Activated CD4-positive, alpha-beta T cell treated with anti-CD3 and anti-CD28 coated beads for 36 hours (primary cell): ENCODE measurements at places on chromosomes 5 and 9. TPM values are rescaled to one million over a fixed set of nuclear protein-coding genes. Genes with fewer than 3 reads are reported as not detected.

SEMA6A gene
- total RNA-seq, result not detected

NUTM2F gene
- not detected for total RNA-seq

CD274 gene
- total RNA-seq, result 30.1 TPM

ZNF483 gene
- total RNA-seq, result 3.0 TPM

SLC1A3 gene
- 0.16 TPM for total RNA-seq

LRRC70 gene
- total RNA-seq, result 0.58 TPM

SLCO6A1 gene
- not detected for total RNA-seq

PCDHGB6 gene
- not detected for total RNA-seq

LCN9 gene
- not detected for total RNA-seq

DNA sequence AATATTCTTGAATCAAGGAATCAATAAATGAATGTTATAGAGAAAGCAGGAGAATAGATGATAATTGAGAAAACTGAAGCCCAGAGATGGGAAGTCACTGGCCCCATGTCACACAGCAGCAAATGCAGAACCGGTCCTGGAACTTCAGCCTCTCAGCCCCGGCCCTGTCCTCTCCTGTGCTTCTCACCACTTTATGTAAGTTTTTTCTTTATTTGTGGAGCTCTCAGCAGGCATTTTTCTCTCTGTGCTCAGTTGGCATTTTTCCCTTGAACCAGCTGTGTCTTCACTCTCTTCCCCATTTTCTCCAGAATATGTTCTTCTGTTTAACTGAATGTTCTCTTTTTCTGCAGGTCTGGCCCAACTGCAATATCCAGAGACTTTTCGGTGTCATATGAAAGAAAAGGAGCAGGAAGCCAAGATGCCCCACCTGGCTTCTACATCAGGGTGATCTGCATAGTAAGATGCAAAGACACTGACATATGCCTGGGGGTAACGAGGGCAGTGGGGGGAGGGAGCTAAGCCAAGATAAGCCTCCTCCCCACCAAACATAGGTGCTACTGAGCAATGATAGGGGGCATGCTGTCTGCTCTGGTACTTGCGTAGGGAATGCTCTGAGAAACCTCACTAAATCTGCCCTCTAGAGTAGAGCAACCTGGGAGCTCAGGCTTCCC is 12.8 kb upstream of the LCP2 start:
- DNase-seq, result no peak

GRCh38 chr9:127008076-127008475 is 93.5 kb downstream of the RALGPS1 start:
- no peak for DNase-seq

DNA sequence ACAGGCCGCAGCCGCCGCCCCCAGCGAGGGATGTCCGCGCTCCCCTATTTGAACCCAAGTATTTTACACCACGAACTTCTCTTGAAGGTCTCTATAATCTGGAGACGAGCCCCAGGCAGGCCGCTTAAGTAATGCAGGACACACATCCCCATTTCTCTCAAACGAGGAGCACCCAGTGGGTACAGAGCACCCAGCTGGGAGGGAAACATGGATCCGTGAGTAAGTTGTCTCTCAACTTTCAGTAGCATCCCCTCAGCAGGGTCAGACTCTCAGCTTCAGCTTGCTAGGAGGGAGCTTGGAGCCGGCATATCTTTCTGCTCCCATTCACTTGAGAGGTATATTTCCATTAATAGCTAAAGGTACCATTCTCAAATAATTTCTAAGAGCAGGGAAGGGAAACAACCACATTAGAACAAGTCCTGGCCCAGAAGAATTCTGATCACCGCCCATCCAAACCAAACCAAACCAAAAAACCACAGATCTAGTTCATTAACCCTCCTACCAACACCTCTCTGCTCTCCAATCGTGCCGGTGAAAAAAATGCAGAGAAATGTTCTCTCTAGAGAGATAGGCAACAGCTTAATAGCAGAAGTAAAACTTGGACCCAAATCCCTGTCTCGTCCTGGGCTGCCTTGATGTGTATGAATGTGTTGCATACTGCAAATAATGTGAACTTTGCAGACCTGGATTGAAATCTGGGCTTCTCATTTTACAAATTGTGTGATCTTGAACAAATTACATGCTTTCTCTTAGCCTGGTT is 910 bp downstream of the TDRD7 start:
- DNase-seq, result no peak

DNA sequence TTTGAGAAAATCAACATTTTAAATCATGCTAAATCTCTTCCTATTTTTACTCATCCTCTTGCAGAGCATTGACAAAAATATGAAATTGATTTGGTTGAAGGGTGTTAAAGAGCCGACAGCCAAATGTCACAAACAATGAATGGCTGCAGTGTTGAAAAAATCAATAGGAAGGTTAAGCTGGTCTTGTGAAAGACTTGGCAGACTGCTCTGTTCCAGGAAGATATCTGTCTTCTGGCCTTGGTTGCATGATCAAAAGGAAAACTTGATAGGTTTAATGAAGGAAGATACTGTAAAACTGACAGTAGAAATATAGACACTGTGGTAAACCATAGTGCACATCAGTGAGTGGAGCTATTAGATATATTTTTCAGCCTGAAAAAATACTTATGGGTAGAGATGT is 103.6 kb downstream of the PBX3 start:
- DNase-seq, result no peak

- DNase-seq, result no peak
Measured at GRCh38 chr5:179777909-179778308, 15.9 kb upstream of the LTC4S start.

- DNase-seq, result no peak
Measured at GRCh38 chr5:112512901-112513300, 93.8 kb upstream of the EPB41L4A start.

DNA sequence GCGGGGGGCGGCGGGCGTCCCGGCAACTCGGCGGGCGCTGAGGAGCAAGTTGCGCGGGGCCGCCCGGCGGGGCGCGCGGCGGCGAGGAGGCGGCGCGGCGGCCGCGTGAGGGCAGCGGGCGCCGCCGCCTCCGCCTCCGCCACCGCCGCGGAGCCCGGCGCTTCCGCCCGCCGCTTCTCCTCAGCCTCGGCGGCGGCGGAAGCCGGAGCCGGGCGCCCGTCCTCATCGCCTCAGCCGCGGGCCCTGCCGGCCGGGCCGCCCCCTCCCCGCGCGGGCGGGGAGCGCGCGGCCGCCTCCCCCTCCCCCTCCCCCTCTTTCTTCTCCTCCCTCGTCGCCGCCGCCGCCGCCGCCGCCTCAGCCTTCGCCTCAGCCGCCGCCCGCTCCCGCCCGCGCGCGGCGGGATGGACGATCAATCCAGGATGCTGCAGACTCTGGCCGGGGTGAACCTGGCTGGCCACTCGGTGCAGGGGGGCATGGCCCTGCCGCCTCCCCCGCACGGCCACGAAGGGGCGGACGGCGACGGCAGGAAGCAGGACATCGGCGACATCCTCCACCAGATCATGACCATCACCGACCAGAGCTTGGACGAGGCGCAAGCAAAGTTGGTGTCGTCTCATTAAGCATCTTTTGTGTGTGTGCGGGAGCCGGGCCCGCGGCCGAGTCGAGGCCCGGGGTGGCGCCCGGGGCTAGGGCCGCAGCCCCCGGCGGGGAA is at the start of gene PBX3:
TSS of gene PBX3 (plus strand) at position 321 of the 712 bp plus-strand sequence.
- DNase-seq, result peak; percentile 71

DNA sequence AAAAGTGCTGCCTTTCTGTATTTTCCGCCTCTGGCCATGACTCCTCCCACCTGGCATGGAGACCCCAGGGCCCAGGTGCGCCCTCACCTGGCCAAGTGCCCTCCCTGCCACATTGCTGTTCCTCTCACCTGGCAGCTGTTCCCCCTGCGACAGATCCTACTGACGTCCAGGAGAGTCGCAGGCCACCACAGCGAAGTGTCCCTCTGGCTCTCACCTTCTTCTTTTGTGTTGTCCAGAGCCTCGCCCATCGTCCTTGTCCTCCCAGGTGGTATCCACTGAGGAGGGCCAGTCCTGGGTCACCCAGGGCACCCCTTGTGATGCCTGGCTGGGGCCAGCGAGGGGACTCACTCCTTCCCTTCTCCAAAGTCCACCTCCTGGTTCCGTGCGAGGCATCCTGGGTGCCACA is 2.6 kb downstream of the NKD2 start:
- peak; percentile 80 for DNase-seq

GRCh38 chr5:55823151-55823796 is 27.9 kb upstream of the IL31RA start:
- DNase-seq, result no peak

- DNase-seq, result no peak
Measured at GRCh38 chr9:131432050-131432449, 38.2 kb downstream of the PRRC2B start.

DNA sequence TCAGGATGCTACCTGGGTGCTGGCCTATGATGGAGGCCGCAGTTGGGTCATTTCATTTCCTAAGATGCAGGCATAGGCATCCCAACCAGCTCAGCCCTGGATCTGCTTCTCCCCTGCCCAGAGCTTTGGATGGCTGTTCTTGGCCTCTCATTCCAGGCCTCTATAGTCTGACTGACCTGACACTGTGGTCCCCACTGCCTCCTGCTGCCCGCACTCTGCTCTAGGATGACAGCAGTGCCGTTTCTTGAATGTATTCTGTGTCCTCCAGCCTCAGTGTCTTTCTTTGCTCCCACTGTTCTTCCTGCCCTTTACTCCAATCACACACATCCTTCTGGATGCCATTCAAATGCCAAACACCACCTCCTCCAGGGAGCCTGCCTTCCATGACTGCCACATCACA is 235.7 kb downstream of the HSPA4 start:
- DNase-seq, result peak; percentile 70

DNA sequence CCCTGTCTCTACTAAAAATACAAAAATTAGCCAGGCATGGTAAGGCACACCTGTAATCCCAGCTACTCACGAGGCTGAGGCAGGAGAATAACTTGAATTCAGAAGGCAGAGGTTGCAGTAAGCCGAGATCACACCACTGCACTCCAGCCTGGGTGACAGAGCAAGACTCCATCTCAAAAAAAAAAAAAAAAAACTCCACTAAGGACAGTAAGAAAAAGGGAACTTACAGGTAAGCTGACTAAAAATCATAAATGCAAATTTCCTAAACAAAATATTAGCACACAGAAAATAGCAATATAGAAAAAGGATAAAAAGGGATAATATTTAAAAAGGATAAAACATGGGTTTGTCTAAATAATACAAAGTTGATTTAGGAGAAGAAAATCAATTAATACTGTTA is 27.9 kb upstream of the HNRNPA0 start:
- DNase-seq, result no peak

DNA sequence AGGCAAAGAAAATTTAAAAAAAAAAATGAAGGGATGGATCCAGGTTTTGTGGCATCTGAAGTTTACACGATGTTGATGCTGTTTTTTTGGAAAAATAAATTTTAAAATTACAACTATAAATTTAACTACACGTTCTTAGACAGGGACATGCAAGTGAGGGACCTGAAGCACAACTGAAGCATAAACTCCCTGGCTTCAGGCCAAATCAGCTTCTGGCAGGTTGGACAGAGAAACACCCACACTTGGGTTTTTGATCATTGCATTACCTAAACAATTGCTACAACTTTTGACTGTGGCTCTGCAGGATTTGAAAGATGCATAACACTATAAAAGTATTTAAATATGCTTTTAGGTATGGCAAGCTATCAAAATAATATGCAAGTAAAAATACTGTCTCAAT is 1318.3 kb upstream of the DMAC1 start:
- no peak for DNase-seq

- no peak for DNase-seq
Measured at GRCh38 chr5:73188764-73189531, 16.0 kb downstream of the TMEM174 start.

GRCh38 chr9:91809581-91810285 is 140.3 kb downstream of the ROR2 start:
- DNase-seq, result no peak

DNA sequence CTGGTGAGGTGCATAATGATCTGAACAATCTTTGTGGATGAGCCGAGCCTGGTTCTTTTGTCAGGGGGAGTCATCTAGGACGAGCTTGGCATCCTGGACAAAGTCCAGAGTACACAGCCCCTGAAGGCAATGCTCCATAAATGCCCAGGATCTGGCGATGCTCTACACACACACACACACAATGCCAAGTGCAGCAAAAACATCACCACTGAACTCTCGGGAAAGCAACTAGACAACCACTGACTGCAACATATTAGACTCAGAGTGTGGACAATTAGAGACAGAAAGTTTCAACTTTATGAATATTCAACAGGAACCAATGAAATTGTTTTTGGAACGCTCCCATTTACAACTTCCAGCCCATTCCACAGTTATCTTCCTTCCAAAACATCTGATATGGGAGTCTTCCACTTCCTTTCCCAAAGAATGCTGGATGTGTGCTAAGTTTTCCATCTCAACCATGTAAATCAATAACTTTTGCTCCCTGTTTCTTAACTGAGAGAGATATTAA is 227.6 kb upstream of the ANKRD55 start:
- DNase-seq, result no peak

GRCh38 chr5:145718956-145719355 is 116.2 kb downstream of the PRELID2 start:
- DNase-seq, result no peak

DNA sequence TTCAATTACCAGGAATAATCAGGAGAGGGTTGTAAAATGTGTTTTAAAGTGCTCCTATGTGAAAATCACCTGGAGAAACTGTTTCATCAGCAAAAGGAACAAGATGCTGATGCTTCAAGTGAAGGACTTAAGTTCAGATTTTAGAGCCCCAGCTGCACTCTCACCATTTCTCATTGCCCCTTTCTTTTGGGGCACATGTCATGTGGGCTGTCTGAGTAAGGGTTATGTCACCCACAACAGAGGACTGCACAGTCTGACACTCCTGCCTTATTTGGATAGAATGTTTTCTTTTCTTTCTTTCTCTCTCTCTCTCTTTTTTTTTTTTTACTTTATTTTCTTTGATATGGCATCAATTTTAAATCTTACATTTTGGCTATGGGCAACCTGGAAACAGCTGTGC is 204.1 kb upstream of the EFNA5 start:
- peak; percentile 10 for DNase-seq

GRCh38 chr9:137437691-137438590 is 3.2 kb downstream of the ENTPD8 start:
- DNase-seq, result no peak
